Globus pallidus (tissue), 1 donor: ENCODE measurements at places on chromosomes 7 and 10.

DNA sequence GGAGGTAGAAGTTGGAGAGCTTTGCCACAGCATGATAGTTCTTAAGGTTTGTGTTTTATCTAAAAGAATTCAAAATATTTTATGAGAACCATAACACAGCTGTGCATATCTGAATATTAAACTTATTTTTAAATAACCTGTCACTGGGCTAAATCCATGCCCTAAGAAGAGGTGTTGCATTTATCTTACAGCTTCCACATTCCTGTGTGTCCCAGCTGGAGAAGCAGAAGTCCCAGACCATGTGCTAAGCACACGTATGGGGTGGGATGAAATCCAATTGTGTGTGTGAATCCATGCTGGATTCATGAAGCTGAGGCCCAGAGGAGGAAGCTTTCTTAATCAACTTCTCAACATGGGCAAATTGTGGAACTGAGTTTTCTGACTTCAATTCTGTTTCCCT lies 121.5 kb downstream of the PKD1L1 start:
- no peak for DNase-seq

DNA sequence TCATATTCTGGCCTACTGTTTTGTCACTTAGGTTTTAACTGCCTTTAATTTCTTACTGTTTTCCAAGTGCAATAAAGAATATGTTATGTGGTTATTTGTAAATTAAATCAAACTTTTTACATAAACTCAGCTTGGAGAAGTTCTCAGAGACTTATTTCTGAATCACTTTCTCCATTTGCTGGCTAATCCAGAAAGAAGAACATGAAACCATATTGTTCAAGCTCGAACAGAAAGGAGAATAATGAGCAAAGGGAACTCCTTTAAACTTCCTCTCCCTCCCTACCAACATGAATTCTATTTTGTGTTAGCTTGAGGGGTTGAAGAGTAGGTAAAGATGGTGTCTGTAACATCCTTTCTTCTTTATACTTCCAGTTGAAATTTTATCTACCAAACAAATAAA lies 52.3 kb downstream of the SHTN1 start:
- DNase-seq = no peak

GRCh38 chr10:17256627-17257026 lies 28.6 kb downstream of the VIM start:
- DNase-seq = no peak

- DNase-seq = peak; percentile 76
These were observed 34.4 kb upstream of the SLF2 start for GRCh38 chr10:100878291-100878910.

GRCh38 chr7:81584667-81585066 lies 185.2 kb downstream of the HGF start:
- DNase-seq = no peak

GRCh38 chr7:6221340-6222319 lies 50.8 kb downstream of the CYTH3 start:
- DNase-seq = no peak

DNA sequence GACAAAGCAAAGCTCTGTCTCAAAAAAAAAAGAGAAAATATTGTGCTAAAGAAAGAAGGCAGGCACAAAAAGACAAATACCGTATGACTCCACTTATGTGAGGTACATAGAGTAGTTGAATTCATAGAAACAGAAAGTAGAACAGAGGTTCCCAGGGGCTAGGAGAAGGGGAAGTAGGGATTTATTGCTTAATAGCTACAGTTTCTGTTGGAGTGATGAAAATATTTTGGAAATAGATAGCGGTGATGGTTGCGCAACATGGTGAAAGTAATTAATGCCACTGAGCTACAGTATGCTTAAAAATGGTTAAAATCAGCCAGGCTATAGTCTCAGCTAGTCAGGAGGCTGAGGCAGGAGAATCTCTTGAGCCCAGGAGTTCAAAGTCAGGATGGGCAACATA lies 18.5 kb upstream of the NPFFR1 start:
- peak; percentile 11 for DNase-seq

DNA sequence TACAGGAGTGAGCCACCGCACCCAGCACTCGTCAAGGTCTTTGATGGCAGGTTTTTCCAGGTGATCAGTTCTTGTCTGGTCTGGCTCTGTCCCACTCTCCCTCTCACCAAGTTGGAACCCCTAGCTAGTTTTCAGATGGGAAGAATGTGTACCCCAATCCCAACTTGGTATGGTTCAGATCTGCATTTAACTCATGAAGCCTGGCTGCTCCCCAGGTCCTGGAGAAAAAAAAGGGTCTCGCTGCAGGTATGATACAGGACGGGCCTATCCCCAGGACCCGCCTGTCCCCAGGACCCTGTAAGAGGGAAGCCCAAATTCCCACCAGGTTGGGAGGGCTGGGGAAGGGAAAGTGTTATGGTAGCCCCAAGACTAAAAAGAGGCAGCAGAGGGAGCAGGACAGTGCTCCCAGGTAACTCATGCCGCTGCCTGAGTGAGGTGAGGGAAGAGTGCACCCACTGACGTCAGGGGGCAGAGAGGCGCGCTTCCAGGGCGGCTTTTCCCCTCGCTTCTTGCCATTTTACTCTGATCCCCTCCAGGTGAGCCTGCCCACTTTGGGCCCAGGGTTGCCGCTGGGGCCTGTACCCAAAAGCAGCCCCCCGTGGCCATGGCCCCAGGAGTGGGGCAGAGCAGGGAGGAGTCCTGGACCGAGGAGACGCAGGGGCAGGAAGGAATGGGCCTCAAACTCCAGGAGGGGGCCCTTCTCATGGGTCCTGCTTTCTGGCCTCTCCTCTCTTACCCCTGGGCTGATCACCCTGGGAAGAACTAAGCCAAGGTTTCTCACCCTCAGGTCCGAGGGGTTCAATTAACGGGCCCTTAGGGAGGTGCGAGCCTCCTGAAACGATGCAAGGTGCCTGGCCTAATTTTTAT lies 36.4 kb upstream of the SRRM3 start:
- DNase-seq = no peak

DNA sequence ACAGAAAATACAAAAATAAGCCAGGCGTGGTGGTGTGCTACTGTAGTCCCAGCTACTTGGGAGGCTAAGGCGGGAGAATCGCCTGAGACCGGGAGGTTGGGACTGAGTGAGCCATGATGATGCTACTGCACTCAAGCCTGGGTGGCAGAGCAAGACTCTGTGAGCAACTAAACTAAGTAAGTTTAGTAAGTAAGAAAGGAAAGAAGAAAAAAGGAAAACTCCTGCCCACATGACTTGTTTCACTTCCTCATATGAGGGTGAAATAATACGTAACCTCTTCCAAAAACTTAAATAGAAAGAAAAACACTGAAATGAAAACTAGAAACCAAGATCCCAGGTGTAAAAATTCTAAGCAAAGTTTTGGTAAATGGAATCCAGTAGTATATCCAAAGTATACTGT lies 79.6 kb downstream of the LARP4B start:
- DNase-seq = no peak

- DNase-seq = no peak
These were observed 29.2 kb upstream of the PITRM1 start for GRCh38 chr10:3201796-3202195.

DNA sequence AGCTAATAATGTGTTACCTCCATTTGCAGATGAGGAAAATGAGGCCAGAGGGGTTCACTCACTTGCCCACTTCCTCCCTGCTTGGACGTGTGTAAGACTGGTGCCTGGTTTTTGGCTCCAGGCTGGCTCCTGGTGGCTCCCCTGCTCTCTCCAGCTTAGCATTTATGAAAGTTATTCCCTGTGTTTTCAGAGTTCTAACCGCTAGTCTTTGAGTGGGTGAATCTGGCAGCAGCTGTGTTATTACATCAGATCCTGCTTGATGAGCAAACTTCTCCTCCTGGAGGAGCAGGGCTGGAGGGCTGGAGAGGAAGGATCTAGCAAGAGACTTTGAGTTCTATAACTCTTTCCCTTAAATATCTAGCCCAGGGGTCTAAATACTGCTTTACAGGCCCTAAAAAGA lies 80.9 kb upstream of the AGBL3 start:
- no peak for DNase-seq

DNA sequence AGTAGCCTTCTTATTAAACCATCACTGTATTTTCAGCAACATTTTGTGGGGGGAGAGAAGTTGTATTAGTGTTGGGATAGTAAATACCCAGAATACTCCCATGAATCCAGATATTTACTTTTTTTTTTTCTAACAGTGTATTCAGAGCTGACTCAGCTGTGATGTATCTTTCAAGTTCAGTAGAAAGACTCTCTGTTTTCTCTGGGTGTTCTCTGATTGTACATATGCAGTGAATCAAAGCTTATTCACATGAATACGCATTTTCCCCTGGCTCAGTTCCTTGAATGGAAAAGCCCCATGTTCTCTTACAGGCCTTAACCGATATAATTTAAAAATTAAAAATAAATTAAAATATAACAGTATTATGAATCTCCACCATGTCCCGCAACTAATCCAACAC lies 1.3 kb downstream of the TFPI2 start:
- no peak for DNase-seq

DNA sequence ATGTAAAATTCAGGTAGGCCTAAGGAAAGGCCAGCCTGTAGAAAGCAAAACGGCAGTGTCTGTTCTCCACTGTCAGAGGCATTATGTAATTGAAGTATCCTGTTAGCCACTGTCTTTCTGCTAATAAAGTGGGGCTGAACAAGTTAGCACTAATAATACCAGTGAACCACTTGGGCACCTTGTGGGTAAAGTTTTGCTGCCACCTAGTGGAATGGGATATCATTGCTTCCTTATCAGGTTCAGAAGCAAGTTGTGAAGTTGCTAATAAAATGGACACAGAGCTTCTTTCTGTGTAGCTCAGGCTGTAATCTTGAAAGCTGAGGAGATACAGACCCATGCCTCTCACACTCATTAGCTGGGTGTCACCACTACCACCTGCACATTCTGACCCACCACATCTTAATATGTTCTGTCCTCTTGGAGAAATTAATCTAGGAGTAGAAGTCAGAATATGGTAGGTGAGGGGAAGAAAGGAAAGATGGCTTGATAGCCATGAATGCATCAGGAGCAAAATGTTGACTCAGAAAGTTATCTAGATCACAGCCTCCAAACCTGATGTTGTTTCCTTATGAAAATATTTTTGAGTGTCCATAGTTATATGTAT lies 175.1 kb downstream of the SEPTIN7 start:
- peak; percentile 80 for DNase-seq
